Nephron progenitor cell (in vitro differentiated cells): ENCODE measurements at places on chromosomes 16 and 17.

- no peak for DNase-seq
These were observed 27.5 kb downstream of the TBX21 start for GRCh38 chr17:47760409-47761140.

- no peak for DNase-seq
These were observed 330.3 kb downstream of the BCAS3 start for GRCh38 chr17:61007980-61008379.

- DNase-seq = peak; percentile 47
These were observed 53.6 kb upstream of the ATF7IP2 start for GRCh38 chr16:10332241-10332640.

DNA sequence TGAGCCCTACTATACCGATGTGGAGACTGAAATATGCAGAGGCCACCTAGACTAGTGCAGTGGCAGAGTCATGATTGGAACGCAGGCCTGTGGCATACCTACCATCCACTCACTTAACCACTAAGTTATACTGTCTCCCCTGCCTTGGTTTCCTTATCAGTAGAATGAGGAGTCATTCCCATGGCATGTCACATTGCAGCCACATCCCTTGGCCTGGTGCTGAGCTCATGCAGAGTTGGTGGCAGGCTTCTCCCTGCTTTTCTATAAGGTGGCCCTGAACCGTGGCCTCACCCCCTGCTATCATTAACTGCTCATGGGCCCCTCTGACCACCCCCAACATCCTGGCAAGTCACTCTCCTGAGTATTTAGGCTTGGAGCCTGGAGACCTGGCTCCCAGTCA lies 212.5 kb downstream of the KATNIP start:
- no peak for DNase-seq

DNA sequence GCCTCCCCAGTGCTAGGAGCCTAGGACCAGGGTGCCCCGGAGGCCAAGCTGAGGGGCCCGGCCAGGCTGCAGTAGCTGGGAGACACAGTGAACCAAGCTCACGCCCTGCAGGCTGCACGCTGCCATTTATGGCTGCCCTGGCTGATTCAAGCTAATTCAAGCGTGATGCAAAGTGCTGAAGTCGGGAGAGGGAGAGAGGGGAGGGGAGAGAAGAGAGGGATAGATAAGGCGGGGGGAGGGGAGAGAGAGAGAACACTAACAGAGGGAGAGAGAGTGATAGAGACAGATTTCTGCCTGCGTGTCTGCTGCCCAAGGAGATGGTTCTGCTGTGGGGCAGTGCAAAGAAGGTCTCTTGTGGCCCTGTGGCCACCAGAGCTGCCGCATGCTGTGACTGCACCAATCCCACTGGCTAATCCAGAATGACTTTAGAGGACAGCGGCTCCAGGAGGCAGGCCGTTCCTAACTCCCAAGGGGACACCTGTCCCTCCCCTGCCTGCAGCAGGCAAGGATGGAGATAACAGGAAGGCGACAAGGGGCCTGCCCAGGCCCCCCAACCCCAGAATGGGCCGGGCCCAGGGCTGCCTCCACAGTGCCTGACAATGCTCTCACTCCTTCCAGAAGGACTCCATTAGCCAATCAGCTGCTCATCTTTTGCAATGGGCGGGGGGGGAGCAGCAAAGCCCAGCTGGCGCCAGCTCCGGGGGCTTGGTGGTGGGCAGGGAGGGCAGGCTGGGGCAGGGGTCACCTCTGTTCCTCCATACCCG lies 12.9 kb downstream of the MXRA7 start:
- peak; percentile 51 for DNase-seq

DNA sequence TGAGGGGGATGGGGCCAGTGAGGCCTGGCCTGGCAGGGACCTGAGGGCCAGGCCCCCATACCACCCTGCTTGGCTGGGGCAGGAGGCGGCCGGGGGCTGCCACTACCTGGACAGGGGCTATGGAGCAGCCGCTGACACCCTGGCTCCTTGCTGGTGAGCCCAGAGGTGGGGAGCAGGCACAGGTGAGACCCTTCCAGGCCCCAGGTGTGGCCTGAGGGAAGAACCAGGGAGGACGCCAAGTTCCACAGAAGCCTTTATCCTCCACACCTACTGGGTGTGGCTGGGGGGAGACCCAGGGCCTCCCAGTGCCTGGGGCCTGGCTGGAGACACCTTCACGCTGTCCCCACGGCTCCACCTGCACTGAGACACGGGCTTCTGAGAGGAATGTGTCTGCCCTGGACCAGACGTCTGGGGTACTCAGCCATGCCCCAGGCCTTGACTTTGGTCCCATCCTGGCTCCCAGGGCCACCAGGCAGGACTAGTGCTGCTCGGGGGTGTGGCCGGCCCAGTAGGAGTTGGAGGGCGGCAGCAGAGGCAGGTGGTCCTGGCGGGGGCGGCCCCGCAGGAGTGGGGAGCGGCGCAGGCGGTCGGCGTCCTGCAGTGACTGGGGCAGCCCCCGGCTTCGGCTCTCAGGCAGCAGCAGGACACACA lies 4.7 kb downstream of the SLC22A31 start:
- no peak for DNase-seq
